ENCODE measurements at places on chromosomes 6 and 20.

- DNase-seq, result no peak
Measured at GRCh38 chr20:6501061-6501460, 266.4 kb upstream of the BMP2 start.

DNA sequence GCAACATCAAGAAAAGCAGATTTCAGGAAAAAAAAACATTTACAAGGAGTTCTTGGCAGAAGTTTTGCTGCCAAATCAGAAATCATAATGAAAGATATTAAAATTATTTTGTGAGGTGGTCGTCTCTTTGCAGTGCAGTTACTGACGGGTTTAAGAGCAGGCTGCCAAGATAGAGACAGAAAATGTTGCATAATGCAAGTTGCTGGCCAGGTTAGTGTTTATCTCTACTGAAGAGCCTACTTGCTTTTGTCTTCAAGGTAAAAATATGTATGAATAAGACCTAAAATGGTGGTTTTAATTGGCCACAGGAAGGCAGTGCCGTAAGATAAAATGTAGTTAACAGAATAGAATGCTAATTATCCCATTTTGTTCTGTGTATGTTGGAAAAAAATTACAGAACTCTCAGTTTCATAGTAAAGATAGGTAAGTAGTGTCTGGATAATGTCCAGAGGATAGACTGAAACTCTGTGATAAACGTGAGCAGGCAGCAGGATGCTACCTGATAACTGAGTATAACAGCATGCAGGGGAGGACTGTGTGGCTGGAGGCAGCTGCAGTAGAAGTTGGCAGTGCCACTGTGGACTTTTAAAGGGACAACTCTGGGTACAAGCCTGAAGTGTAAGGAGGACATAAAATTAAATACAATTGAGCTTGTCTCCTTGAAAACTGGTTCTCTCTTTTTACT lies 13.9 kb downstream of the FOXO3 start:
- DNase-seq, result no peak

GRCh38 chr20:43119720-43120119 lies 70.0 kb downstream of the PTPRT start:
- DNase-seq, result no peak

DNA sequence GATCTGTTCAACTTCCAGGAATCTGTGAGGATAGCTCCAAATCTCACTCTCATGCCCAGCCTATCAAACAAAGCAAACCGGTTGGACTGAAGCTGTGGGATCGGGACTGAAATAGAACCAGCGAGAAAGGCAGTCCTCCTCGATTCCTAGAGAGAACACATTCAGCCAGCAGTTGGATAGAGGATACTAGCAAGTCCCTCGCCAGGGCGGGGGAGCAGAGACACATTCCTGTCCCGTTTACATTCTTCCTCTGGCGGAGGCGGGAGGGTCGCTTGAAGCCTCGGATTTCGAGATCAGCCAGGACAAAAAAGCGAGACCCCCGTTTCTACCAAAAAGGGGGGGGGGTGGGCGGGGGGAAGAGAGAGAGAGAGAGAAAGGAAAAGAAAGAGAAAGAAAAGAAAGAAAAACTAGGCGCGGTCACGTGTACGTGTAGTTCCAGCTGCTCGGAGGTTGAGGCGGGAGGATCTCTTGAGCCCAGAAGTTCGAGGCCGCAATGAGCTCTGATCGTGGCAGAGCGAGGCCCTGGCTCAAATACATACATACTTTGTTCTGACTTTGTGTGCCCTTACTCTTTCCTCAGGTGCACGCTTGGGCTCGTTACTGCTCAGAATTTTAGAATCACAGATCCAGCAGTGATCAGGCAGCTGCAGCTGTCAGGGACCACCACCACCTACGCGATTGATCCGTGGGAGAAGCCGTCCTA lies 19.5 kb downstream of the ZNF311 start:
- DNase-seq, result no peak

GRCh38 chr20:64236137-64237088 lies 19.1 kb upstream of the PCMTD2 start:
- DNase-seq, result no peak

- DNase-seq, result no peak
Measured at GRCh38 chr6:39088331-39088730, 26.7 kb downstream of the SAYSD1 start.

DNA sequence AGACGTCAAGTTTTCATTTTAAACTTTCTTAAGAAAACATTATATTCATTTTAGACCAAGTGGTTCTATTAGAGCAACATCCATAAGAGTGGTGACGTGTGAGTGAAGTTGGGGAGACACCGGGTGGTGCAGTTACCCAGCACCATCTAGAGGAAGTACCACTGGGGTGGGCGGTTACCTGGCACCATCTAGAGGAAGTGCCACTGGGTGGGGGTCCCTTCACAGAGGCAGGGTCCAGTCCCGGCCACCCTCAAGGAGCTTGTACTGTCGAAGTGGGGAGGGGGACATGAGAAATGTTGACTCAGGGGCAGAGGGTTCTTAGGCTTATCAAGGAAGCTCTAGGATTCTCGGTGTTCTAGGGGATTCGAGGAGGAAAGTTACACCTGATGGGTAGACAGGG lies 26.2 kb downstream of the PHACTR3 start:
- no peak for DNase-seq

DNA sequence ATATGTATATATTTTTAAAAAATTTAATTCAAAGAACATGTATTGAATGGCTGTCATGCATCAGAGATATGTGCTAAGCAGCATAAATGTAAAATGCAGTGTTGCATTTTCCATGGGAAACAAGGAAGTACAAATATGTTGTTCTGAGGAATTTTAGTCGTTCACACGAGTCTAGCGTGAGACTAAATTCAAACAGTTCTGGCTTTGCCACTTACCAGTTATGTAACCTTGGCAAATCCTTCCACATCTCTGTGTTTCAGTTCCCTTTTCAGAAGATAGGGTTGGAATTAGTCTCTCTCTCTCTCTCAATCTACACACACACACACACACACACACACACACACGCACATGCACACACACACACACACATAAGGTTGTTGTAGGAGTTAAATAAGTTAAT lies 305.4 kb downstream of the UTRN start:
- DNase-seq, result no peak

GRCh38 chr20:50879649-50880550 lies 51.3 kb downstream of the ADNP start:
- no peak for DNase-seq

DNA sequence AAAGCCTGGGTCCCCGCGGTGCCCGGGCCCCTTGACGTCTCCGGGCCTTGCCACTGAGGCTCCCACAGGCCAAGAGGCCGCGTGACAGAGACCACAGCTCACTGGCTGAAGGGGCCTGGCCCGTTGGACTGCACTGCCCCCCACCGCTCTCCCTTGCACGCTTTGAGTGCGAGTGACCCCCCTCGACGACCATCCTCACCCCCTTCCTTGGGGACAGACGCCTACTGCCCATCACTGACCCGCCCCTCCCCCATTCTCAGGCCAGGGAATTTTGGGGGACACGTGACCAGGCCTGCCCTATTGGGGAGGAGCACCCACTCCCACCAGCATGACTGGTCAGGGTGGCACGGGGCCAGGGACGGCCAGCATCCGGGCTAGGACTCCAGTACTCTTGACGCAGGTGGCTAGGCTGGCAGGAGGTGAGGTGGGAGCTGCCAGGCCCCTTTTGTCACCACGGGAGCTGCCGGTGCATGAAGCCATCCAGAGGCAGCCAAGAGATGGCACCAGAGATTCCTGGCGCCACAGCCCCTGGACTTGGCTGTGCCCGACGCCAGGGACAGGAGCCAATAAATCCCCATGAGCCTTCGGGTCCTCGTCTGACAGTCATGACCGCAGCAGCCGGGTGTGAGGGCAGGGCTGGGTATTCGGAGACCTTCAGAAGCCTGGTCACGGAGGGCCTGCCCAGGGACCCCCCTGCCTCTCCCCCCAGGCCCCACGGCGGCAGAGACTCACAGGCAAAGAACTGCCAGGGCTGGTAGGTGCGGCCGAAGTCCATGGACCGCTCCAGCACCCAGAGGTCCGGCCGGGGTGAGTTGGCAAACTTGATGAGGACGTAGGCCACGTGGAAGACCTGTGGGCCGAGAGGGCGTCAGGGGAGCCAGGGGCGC lies 14.5 kb downstream of the LAMA5 start:
- DNase-seq, result no peak

DNA sequence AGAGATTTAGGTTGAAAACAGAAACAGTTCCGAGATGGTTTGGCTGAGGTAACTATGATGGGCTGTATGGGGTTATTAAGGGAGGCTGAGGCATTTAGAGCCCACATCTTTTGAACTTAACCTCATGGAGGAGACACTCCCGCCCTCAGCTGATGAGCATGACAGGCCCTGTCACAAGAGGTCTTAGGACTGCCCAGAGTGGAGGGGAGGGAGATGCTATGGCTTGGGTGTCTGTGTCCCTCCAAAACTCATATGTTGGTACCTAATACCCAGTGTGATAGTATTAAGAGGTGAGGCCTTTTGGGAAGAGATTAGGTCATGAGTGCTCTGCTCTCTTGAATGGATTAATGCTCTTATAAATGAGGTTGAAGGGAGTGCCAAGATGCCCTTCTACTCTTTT lies 126.6 kb downstream of the CDC5L start:
- DNase-seq, result no peak

- no peak for DNase-seq
Measured at GRCh38 chr20:54385746-54386145, 89.6 kb upstream of the DOK5 start.

DNA sequence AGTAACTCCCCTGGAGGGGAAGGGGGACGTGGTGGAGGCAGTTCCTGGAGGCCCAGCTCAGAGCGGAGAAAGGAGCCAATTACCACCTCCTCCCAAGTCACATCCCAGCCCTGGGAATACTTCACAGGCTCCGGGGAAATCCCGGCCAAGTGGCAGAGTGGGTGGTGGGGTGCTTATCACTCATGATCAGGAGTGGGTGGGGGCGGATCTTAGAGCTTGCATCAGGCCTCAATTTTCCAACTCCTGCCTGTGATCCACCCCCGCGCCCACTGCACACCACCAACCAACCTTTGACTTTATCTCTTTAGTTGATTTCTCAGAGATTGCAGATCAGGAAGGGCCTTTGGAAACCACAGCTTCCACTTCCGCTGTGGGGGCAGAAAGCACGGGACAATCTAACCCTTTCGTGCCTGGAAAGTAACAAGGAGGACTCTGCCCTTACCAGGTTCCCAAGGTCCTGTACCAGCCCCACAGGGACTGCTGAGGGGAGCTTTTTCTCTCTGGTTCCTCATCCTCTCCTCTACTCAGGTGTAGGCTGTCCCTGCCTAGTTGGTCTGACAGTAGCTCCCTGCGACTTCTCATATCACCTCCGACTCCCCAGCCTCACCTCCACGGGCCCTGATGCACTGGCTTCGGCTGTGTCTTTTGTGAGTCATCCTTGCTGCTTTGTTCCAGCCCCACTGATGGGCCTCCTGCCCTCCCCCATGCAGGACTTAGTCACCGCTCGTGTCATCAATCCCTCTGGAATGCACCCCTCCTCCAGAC lies 24.9 kb upstream of the IER3 start:
- peak; percentile 17 for DNase-seq

- peak; percentile 84 for DNase-seq
Measured at GRCh38 chr6:170271771-170272314, 19.0 kb downstream of the DLL1 start.

DNA sequence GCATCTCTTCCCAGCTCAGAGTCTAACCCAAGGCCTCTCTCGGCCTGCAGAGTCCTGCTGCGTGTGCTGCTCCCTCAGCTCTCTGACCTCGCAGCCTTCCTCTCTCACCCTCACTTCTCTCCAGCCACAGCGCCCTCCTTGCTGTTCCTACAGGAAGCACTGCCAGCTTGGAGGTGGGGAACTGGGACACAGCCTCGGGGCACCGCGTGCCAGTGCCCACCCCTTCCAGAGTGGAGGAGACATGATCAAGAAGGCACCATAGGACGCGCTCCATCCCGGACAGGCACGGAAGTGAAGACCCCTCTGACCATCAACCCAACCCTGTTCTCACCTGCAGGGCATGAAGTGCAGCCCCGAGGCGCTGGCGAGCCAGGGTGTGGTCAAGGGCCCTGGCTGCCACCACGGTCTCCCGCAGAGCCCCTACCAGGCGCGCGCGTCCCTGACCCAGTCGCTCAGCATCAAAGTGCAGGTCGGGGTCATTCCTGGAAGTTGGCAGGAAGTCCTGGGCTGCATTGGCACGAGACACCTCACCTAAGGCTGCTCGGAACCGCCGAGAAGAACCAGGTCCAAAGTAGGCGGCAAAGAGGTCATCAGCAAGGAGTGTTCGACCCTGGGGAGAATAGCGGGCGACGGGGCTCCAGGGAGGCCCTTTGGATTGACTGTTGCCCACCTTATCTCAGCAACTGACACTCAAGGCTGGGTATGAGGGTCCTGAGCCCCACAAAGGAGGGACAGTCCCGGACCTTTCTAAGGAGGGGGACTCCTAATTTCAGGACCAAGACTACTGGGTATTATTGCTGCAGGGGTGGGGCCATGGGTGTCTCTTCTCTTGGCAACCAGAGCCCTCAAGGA lies 1.3 kb downstream of the VWA7 start:
- DNase-seq, result no peak

- DNase-seq, result no peak
Measured at GRCh38 chr6:69958978-69959377, 92.6 kb downstream of the COL19A1 start.

DNA sequence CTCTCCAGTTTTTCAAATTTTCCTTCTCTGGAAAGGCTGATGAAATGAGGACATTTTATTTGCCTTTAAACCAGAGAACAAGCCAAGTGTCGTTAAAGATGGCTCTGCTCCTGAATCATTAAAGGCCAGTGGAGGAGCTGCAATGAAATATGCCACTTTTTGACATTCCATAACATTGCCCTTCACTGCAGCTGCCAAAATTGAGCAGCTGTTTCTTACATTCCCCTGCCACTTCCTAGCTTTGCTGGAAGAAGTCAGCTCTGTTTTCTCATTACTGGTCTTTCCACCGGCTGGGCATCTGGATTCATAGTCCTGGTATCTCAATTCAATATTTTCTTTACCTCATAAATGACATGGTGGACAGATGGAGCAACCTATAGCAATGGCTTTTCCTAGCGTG lies 45.5 kb upstream of the NRN1 start:
- DNase-seq, result no peak

DNA sequence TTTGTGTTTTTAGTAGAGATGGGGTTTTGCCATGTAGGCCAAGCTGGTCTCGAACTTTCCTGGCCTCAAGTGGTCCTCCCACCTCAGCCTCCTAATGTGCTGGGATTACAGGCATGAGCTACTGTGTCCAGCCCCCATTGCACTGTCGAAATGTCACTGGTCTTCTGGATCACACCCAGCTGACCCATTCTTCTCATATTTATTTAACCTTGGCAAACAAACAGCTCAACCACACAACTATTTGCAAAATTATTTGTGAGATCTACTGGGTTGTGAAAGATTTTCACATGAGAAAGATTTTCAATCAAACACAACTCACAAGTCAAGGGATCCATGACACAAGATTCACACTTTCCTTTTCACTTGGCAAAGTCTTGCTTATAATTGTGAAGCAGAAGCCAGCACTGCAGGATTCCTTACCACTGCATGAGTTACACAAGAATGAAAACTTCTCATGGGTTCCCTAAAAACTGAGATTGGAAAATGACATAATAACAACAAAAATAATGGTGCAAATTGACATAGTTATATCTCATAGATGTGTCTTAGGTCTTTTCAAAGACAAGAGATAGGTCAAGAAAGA lies 2.0 kb upstream of the CST9L start:
- no peak for DNase-seq

All from T-cell (primary cell).